Posterior cingulate gyrus (tissue), 11 donors: ENCODE measurements at places on chromosomes 7 and 10.

DNA sequence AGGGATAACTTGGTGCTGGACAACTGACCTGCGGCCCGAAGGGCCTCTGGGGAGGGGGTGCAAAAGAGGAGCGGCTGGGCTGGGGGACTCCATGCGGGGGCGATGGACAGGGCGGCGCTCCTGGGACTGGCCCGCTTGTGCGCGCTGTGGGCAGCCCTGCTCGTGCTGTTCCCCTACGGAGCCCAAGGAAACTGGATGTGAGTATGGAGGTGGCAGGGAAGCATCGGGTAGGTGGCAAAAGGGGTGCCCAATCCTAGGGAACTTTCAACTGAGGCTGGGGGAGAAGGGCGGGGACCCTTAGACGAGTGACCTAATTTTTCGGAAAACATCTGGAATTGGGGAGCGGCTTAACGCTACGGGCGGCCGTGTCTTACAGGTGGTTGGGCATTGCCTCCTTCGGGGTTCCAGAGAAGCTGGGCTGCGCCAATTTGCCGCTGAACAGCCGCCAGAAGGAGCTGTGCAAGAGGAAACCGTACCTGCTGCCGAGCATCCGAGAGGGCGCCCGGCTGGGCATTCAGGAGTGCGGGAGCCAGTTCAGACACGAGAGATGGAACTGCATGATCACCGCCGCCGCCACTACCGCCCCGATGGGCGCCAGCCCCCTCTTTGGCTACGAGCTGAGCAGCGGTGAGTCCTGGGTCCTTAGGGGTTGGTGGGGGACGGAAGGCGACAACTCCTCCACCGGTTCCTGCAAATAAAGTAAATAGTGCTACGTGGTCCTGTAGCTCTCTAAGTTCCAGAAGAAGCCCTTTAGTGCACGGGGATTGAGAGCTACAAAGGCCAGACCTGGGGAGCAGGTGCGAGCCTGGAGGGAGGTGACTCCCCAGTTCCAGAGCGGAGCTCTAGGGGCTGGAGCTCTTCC, 622 bp downstream of the WNT16 start:
- peak; percentile 81 for DNase-seq

- DNase-seq, result no peak
These were observed 4.7 kb upstream of the UNCX start for GRCh38 chr7:1227814-1228544.

GRCh38 chr10:122561212-122561611, 658 bp downstream of the DMBT1 start:
- no peak for DNase-seq

- no peak for DNase-seq
These were observed at the start of gene SAMD9L for GRCh38 chr7:93148144-93148543. SAMD9L (minus strand) TSS chr7:93148385; CDS start chr7:93135971, 12,414 bp downstream.

DNA sequence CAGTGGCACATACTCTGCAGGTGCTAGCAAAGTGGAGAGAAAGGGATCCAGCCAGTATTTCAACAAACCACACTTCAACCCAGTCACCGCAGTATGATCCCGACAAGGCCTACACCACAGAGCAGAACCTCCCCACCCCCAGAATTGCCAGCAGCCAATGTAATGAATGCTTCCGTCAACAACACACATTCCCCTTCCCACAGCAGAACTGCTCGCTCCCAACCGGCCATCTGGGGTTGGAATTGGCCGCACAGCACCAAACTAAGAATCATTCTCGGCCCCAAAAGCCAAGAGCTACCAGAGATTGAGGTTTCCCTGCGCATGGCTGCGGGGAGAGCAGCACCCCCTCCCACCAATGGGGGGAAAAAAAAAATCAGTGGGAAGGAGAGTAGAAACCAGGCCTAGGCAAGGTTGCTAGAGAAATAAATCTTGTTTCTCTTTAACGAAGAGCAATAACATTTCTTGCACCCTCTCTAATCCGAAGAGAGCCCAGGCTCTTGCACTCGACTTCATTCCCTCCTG, 1.1 kb downstream of the WASL start:
- DNase-seq, result peak; percentile 9

DNA sequence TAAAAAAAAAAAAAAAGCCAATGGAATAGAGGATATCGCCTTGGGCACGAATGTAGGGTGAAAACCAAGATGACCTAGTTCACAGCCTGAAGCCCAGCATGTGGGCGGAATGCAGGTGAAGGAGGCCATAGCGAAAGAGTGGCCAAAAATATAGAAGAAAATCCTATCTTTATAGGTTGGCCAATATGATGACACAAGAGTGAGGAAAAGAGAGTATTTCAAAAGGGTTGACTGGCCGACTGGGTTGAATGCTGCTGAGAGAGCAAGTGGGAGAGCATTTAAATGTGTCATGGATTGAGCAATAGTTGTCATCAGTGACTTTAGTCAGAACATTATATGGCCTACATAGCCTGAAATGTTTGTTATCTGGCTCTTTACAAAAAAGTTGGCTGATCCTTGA, 17.2 kb upstream of the GLI3 start:
- no peak for DNase-seq
